GM12878 (cell line): ENCODE measurements at places on chromosomes 7 and 10.
A peak's percentile ranks its signal among the peaks of the same experiment; 100 is the strongest.

DNA sequence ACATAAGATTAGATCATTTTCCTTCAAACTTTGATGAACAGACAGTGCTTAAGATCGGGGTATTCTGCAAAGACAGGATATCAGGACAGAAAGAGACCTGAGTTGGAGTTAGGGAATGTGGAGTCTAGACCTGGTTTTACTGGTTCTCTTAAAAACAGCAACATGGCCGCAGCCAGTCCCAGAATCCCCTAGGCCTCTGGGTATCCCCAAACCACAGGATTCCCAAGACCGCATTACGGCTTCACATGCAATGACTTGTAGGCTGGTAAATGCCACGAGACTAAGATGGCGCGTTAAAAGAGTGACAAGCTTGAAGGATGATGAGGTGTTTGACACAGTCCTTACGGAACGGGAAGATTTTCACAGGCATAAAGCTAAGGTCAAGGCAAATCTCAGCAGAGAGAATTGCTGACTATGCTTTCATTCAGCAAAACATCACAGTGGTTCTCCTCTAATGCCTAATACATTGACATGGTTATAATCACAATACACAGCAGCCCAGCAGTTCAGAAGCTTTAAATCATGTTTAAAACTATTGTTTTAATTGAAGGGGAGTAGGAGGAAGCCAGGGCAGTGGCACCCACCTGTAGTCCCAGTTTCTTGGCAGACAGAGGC is 32.9 kb downstream of the MPP7 start:
- no peak for DNase-seq

DNA sequence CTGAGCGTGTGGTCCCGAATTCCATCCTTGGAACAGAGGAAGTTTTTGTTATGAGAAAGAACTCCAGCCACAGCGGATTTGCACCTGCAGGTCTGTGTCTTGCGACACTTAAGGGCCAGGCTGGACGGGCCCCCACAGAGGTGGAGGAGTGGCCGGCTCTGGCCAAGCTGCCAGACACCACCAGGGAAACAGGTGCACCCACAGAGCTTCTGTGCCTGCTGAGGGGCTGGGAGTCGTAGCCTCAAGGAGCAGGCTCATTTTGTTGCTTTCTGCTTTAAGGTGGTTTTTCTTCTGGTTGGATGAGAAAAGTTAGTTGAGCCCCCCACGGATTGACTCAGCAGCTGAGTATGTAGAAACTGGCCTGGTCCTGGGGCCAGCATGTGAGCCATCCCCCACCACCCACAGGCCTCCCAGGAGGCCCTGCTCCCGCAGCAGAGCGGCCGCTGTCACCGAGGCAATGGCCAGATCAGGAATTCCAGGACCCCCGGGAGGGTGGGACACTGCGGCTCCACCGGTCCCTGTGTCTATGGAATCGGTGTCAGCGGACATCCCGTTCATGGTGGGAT is 41.9 kb downstream of the NKX6-2 start:
- DNase-seq, result no peak

GRCh38 chr10:97129666-97130065 is 56.1 kb downstream of the SLIT1 start:
- DNase-seq, result no peak

DNA sequence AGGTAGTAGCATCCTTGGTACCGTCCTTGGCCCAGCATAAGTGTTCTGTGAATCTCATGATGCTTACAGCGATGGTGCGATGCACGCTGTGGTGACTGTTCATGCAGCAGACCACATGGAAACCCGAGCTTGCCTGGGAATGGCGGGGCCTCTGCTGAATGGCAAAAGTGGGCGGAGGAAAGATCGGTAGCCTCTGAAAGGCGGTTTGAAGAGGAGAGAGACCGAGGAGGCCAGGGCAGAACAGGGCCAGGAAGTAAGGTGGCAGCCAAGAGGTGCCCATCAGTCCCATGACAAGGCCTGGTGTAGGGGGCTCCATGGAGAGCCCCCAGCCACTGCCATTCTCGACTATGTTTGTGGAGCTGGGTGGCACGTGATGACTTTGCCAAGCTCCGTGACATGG is 33.2 kb upstream of the CNPY1 start:
- DNase-seq, result no peak

GRCh38 chr7:56287429-56288138 is 171.4 kb upstream of the NUPR2 start:
- no peak for DNase-seq

DNA sequence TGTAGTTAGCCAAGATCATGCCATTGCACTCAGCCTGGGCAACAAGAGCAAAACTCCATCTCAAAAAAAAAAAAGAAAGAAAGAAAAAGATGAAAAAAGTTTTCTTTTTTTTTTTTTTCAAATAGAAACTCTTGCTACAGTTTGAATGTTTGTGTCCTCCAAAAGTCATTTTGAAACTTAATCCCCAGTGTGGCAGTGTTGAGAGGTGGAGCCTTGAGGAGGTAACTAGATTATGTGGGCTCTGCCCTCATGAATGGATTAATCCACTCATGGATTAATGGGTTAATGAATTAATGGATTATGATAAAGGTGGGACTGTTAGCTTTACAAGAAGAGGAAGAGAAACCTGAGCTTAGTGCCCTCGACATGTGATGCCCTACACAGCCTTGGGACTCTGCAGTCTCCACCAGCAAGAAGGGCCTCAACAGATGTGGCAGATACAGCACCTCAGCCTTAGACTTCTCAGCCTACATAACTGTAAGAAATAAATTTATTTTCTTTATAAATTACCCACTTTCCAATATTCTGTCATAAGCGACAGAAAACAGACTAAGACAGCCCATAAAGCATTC is 25.1 kb downstream of the CPEB3 start:
- no peak for DNase-seq

DNA sequence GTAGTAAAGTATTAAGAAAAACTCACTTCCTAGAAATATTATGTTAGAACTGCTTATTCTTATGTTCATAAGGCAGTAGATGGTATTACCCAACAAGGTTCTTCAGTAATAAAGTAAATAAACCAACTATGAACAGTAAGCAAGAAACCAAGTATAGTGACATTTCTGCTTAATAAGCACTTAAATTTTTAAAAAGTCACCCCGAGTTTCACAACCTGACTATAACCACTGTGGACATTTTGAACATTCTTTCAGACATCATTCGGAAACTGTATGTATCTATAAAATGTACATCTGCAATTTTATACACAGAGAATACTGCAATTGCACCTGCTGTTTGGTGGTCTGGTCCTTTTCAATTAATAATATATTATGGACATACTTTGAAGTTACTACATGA is 1073.6 kb downstream of the XPNPEP1 start:
- no peak for DNase-seq

DNA sequence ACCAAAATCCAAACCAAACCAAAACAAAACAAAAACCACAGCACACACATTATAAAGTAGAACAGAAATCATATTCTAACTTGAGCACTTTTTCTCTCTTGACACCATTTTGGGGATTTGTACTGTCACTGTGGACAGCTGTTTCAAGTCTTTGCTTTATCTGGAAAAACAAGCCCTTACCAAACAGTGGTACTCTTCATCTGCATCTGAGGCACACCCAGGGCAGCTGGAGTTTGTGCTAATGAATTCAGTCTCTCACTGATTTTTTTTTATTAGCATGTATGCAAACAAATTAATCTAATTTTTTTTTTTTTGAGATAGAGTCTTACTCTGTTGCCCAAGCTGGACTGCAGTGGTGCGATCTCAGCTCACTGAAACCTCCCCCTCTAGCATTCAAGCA is 171.4 kb downstream of the RAPGEF5 start:
- no peak for DNase-seq

- DNase-seq, result no peak
These were observed 123.6 kb downstream of the RNF32 start for GRCh38 chr7:156764016-156764669.

DNA sequence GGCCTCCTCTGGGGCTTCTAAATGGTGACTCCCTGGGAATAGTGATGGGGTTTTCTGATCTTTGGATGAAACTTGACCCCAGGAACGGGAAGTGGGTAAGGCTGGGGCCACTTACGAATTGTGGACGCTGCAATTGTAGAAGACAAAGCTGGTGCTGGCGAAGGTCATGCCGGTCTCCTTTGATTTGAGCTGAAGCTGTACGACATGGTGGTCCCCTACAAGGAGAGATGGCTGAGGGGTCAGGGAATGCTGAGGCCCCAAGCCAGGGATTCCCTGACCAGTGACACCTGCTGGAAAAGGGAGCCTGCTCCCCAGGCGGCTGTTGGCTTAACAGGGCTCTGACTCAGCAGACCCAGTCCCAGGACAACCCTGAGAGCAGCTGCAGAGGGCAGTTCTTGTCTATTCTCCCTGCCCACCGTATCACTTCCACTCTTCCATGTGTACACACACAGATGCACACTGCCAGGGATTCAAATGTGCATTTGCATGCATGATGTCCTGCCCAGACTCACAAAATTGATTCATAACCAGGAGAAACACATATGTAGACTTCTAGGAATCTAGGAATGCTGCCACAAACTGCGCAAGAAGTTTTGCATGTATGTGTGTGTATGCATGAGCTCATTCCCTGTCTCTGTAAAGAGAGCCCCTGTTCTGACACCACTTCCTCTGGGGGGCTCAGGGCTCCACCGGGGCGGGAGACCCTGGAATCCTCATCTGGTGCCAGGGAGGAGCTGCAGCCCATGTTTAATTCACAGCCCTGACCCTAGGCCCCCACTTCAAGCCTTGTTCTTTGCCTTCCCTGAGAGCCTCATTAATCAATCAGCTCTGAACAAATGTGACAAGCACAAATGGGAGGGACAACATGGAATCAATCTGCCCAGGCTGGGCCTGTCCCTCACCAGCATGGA is 350.0 kb downstream of the PLXNA4 start:
- DNase-seq, result no peak

DNA sequence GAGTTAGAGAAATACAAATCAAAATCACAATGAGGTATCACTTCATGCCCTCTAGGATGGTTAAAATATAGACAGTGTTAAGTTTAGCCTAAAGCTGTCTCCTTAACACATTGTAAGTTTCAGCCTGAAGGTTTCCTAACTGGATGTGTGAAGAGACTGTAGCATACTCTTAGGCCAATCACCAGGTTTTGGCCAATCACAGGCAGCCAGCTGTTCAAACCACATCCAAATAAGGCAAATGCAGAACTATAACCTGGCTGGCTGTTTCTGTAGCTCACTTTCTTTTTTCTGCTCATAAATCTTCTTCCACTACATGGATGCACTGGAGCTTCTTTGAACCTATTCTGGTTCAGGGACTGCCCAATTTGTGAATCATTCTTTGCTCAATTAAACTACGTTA is 19.7 kb downstream of the ESYT2 start:
- no peak for DNase-seq

- peak; percentile 17 for DNase-seq
These were observed 26.2 kb downstream of the TBATA start for GRCh38 chr10:70758757-70759514.

GRCh38 chr10:13873196-13873595 is 286.4 kb downstream of the PRPF18 start:
- no peak for DNase-seq

- no peak for DNase-seq
These were observed 67.0 kb upstream of the PRLHR start for GRCh38 chr10:118662228-118663035.

DNA sequence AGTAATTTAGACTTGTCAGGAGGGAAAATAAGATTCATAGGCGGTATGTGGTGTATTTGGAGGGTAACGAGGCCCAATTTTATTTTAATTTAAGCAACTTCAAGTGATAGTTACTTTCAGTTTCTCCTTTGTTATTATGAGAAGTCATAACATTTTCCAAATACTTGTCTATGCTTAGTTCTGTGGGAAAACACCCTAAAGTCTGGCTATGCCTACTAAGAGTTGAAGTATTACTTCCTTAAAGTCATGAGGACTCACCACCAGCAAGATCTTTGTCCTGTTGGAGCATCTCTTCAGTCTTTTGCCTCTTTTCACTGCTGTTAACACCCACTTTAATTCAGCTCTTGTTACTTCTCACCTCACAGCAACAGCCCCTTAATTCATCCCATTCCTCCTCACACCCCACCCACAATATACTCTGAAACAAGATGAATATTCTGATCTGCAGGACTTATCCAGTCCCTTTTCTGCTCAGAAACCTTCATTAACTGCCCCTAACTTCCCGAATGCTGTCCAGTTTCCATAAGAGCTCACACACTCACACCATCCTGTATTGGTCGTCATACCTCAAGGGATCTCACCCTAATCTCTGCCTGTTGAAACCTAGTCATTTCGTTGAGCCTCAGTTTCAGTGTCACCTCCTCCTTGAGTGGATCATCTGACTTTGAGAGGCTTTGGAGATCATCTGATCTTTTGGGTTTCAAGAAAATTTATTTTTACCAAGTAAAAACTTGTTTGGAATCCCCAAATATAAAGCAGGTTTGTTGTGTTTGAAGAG is 61.3 kb downstream of the DNAH11 start:
- DNase-seq, result peak; percentile 7

DNA sequence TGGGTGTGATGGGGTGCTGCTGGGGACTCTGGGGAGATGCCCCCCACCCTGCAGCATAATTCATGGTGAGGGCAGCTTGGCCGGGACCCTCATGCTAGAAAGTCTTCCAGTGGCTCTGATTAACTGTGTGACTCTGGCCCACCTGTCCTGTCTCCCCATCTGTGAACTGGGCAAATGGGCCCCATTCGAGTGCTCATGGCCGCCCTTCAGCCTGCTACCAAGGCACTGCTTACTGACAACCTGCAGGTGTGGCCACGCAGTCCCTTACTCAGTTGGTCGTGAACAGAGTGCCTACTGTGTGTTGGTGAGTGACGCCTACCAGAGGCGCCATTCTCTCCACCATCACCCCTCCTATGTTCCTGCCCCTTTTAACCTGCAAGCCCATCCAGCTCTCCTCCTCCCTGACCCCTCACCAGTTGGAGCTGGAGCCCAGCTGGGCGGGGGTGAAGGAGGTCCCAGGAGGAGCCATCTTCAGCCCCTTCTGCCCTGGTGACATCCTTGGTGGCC is 109.4 kb downstream of the ZMIZ1 start:
- no peak for DNase-seq

GRCh38 chr10:126302476-126302756 is 85.9 kb downstream of the ADAM12 start:
- no peak for DNase-seq

DNA sequence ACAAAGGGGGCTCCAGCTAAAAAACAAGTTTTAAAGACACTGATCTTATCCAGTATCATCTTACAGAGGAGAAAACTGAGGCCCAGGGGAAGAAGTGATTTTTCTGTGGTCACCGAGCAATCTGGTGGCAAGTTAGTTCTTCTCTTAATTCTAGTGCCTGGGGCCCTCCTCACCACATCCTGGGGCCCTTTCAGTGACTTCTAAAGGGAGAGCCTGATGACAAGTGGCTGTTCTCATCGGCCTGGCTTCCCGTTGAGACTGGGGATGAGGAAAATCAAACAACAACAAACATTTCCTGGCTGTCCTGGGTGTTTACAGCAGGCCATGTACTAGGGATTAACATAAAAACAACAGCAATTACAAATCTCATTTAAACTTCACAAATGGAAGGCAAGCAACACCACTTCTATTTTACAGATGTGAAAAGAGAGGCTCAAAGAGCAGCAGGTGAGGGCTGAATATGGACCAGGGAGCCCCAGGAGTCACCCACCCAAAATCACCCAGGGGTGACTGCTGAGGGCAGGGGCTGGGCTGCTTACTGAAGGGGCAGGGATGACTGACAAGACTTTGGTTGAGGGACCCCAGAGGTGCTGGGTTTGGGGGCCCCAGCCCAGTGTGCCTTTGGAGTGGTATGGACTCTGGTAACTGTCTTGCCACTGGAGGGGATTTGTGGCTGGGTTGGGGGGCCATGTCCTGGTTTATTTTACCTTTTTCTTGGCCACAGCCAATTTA is 24.7 kb upstream of the MTPAP start:
- no peak for DNase-seq

- DNase-seq, result no peak
These were observed 53.8 kb downstream of the NCAPG2 start for GRCh38 chr7:158650821-158651225.
